ENCODE measurements at places on chromosomes 3 and 15.

GRCh38 chr3:141147657-141148056, 84.0 kb upstream of the PXYLP1 start:
- DNase-seq = peak; percentile 51

- DNase-seq = peak; percentile 73
Observed at GRCh38 chr3:134333522-134334181, 40.6 kb downstream of the AMOTL2 start.

DNA sequence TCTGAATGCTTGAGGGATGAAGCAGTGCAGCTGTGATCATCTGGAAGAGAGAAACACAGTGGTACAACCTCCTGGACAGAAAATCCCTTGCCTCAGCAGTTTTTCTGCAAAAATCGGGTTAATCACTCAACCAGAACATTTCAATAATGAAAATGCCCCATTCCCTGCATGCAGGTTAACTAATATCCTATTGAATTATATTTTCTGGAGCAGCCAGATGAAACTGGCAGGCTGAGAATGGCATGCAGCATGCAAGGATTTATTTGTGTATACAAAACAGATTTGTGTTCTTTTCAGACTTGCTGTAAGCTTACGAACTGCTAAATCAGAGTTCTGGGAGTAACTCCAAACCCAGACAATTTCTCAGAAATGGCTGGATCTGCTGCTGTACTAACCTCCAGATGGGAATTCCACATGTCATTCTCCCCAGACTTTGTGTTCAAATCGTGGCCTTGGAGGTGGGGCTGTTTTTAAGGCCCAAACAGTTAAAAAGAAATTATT, 39.1 kb downstream of the SLC9A9 start:
- DNase-seq = no peak

DNA sequence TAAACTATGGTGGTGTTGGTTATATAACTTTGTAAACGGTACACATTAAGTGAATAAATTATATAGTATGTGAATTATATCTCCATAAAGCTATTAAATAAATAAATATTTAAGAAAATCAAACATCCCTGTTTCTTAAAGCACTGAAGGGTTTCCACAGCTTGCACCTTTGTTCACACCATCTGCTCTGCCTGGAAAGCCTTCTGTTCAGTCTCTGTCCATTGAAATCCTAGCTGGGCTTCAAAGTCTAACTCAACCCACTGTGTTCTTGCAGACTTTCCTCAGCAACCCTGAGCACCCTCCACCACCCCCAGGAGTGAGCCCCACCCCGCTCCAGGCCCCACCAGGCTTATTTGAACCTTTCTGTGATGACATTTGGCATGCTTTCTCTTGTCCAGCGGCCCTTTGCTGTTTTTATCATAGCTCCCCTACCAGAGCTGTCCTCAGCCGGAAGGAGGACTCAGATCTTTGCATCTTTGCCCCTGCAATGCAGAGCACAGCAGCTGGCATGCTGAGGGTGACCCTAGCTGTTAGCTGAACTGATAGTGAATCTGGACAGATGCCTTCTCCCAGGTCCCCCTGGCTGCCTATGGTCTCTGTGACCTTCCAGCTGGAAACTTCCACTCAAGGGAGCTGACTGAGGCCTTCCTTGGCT, 105.2 kb downstream of the DAPK2 start:
- DNase-seq = no peak

- DNase-seq = no peak
Observed at GRCh38 chr15:43908516-43909050, 81.8 kb downstream of the WDR76 start.

DNA sequence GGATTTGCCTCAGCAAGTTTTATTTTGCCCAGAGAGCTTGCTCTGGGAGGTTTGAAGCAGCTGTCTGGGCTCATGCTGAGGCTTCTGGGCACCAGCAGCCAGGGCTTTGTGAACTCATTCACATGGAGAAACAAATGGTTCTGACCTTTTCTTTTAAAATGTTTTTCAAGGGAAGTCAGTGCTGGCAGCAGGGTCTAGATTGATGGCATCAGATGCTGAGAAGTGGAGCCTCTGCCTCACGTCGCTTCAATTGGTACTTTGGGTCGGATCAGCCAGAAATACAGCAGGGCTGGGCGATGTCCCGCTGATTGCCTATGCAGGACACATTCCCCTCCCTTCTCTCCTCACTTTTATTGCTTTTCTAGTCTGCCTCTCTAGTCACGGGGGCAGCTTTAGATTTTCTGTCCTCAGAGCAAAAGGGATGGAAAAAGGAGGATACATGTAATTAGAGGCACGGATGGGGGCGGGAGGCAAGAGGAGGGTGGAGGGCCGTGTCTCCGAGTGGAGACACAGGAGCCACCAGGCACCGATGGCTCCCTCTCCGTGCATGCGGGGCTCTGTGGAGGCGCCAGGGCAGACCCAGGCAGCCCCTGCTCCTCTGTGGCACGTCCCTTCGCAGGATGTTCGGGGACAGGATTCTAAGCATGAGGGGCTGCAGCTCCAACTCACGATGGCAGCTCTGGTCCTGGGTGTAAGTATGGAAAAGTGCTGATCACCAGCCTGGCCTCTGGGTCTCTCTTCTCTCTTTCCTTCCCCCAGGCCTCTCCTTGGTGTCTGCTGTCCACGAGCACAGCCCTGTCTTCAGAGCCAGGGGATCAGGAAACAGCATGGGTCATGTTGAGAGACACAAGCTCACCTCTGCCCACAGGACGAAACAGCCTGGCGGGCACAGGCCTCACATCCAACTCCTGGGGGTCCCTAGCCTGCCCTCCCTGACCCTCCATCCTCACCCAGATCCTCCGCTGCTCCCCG, 116.1 kb downstream of the FAM43A start:
- no peak for DNase-seq
